ENCODE measurements at places on chromosomes 5 and 9.

GRCh38 chr5:58491216-58491892, at the start of gene GAPT:
Gene GAPT, plus strand, starts transcription at chr5:58491435. Its CDS starts 3,102 bp downstream, at chr5:58494537.
- DNase-seq, result no peak

GRCh38 chr9:97908705-97909104, 13.6 kb downstream of the TRMO start:
- no peak for DNase-seq

GRCh38 chr9:91720751-91721705, 229.0 kb downstream of the ROR2 start:
- DNase-seq, result no peak

GRCh38 chr9:5509573-5509972, 758 bp upstream of the PDCD1LG2 start:
- peak; percentile 38 for DNase-seq

DNA sequence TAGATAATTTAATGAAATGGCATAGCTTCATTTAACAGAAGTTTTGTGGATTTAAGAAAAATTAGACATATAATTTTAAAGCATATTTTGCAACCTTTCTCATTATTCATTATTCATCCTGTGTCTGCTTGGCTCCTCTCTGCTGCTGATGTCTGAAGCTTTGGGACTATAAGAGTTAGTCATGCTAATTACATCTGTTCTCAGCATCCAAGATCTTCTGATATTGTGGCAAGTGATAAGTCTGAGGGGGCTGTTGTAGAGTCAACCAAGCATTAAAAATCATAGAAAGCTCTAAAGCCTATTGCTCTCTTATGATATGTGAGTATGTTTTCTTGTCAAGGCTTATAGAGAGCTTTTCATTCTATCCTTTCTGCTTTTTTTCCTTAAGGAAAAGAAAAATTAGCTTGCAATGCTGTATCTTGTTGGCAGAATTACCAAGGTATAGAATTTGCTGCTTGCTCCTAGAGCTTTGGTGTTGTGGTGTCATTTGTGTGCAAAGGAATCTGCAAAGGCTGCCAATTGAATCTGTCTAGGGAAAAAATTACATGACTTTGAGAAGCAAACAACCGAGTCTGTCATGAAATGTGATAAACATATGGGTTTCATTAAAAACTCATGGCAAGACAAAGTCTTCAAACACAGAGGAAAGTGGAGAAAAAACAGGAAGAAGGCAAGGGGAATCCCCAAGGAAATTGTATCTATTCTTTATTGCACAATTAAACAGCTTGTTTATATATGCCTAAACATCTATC, 156.1 kb upstream of the DAB2 start:
- no peak for DNase-seq

- no peak for DNase-seq
These were observed 12.4 kb upstream of the RANBP17 start for GRCh38 chr5:170849374-170849773.

GRCh38 chr5:8895599-8895998, 650.3 kb downstream of the SEMA5A start:
- no peak for DNase-seq

- DNase-seq, result peak; percentile 56
These were observed 39.1 kb upstream of the RANBP6 start for GRCh38 chr9:6054280-6055099.
